ENCODE measurements at places on chromosomes 1 and 21. TPM values are rescaled to one million over a fixed set of nuclear protein-coding genes. Genes with fewer than 3 reads are reported as not detected.

The FHAD1 gene
- total RNA-seq: not detected

The TTLL7 gene
- total RNA-seq: not detected

The CTSK gene
- total RNA-seq: 5.3 TPM

The GPX7 gene
- 21.4 TPM for total RNA-seq

The DNM3 gene
- total RNA-seq: 1.5 TPM

- DNase-seq: no peak
Observed at GRCh38 chr1:85315789-85316188, 39.4 kb upstream of the BCL10 start.

- DNase-seq: no peak
Observed at GRCh38 chr1:62395291-62395690, 41.6 kb upstream of the USP1 start.

- no peak for DNase-seq
Observed at GRCh38 chr1:231981675-231982074, 355.1 kb downstream of the DISC1 start.

DNA sequence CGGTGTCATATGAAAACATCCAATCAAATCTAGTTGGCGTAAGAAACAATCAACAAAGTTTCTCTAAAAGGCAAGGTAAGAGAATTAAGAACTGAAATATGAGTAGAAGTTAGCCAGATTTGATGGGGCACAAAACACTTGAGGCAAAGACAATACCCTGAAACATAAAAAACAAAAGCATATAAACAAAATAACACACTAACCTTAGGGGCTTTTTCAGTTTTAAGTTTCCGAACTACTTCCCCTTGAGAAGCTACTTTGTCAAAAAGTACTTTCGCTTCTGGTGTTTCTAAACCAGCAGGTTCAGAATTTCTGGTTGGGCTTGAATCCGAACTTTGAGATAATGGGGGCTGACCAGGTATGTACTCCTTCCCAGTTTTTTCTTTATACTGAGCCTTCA, 57.9 kb downstream of the EPRS1 start:
- DNase-seq: peak; percentile 54

DNA sequence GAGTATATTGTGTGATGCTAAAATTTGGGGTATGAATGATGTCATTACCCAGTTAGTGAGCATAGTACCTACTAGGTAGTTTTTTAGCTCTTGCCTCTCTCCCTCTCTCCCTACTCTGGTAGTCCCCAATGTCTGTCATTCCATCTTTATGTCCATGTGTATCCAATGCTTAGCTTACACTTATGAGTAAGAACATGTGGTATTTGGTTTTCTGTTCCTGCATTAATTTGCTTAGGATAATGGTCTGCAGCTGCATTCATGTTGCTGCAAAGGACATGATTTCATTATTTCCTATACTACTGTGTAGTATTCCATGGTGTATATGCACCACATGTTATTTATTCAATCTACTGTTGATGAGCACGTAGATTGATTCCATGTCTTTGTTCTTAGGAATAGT, 54.4 kb upstream of the NEGR1 start:
- DNase-seq: no peak

- no peak for DNase-seq
Observed at GRCh38 chr1:54866801-54867716, 19.9 kb downstream of the DHCR24 start.

GRCh38 chr21:25791319-25791718, 56.5 kb downstream of the GABPA start:
- DNase-seq: no peak

- no peak for DNase-seq
Observed at GRCh38 chr21:36171741-36172331, 15.2 kb downstream of the DOP1B start.

- no peak for DNase-seq
Observed at GRCh38 chr1:222931023-222931422, 116.2 kb downstream of the DISP1 start.

DNA sequence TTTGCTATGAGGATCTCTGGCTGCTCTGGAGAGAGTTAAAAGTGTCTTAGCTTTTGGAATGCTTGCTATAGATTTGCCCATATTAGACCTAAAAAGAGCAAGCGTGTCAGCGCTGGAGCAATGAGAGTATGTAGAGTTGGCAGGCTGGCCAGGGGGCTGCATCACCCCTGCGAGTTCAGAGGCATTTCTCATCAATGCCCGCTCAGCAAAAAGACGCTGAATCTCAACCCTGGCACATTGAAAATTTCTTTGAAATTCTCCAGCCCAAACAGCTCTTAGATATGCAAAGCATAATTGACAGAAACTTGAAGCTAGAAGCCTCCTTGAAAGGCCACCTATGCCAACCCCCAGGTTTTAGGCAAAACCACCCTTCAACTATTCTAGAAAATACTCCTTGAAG, 135.5 kb upstream of the F3 start:
- no peak for DNase-seq

DNA sequence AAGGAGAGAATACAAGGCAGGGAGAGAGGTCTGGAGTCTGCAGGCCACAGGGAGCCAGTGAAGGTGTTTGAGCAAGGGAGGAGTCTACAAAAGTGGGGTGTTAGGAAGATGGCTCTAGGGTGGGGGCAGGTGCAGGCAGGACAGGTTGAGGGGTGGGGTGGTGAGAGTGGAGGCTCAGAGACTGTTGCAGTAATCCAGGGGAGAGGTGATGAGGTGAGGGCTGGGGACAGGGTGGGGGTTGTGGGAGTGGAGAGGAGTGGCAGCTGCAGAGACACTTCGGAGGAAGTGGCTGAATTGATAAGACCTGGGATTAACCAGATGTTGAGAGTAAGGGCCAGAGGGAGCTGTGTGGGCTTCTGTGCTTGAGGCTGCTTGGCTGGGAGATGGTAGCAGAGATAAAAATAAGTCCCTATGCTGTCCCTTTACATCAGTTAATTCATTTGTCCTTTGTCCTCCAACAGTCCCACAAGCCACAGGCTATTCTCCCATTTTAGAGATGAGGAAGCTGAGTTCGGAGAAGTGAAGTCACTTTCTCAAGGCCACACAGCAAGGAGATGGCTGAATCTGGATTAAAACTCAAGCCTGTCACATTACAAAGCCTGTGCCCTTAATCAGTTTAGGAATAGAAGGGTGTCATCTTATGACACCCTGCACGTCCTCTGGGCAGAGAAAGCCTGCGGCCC, 54.8 kb upstream of the SYNC start:
- no peak for DNase-seq

Data from B cell (primary cell).